ENCODE measurements at places on chromosomes 16 and 17.

GRCh38 chr16:4401094-4401501 lies 15.3 kb downstream of the CORO7 start:
- DNase-seq = no peak

- no peak for DNase-seq
These were observed at the start of gene ABCC11 for GRCh38 chr16:48247311-48247710. Gene ABCC11 (minus strand): TSS chr16:48247539. CDS start chr16:48231921, 15,618 bp downstream.

DNA sequence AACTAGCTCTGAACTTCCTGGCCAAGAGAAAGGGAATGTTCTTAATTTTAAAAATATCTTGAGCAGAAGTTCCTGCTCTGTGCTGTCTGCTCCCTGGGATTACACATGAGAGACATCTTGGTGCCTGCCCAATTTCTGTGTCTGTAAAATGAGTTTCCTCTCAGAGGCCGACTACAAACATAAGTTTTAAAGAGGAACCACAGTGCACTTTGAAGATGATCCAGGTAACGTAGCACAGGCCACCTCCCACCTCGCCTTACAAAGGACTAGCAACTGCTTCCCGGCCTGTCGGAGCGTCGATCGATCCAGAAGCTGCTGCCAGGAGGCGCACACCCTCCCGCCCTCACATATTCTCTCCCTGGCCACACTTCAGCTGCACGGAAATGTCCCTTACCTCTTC lies 55.0 kb upstream of the ATP2A3 start:
- DNase-seq = no peak

GRCh38 chr17:55833306-55833705 lies 82.5 kb downstream of the PCTP start:
- DNase-seq = no peak
